ENCODE measurements at places on chromosomes 12 and 14.

DNA sequence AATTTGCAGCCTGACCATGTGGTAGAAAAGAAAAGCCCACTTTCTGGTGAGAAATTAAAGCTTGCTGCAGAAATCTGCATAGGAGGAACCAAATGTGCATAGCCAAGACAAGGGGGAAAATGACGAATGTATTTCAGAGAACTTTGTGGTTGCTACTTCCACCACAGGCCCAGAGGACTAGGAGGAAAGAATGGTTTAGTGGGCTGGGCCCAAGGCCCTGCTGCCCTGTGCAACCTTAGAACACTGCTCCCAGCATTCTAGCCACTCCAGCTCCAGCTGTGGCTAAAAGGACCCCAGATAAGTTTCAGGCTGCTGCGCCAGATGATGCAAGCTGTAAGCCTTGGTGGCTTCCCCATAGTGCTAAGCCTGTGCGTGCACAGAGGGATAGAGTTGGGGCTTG lies 764.3 kb downstream of the SLC6A15 start:
- DNase-seq: no peak

DNA sequence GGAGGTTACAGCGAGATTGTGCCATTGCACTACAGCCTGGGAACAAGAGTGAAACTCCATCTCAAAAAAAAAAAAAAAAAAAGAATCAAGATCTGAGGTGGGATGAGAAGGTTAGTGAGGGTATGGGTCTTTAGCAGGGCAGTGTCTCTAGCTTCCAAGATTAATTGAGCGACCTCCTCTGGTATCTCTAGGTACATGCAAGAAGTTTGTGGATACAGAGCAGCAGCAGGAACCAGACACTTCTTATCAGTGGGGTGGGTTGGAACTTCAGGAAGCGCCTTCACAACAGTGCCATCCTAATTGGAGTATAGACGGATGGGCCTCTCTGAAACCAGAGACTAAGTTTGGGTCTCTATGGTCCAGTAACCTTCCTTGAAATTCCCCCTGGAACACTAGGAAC lies 51.9 kb upstream of the CISTR start:
- DNase-seq: no peak

DNA sequence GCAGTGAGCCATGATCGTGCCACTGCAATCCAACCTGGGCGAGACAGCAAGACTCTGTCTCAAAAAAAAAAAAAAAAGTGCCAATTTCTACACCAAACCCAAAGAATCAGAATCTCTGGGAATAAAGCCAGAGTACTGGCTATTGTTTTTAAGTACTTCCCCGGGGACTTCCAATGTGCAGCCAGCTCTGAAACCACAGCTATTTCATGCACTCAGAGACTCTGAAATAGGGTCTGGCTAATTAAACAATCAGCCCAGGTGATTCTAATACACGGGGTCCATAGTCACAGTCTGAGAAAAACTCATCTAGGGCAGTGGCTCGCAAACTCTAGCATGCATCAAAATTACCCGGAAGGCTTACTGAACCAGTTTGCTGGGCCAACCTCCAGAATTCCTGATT lies 56.3 kb downstream of the SIX6 start:
- no peak for DNase-seq

GRCh38 chr12:116142936-116143898 lies 134.3 kb downstream of the MED13L start:
- peak; percentile 68 for DNase-seq

GRCh38 chr14:65281991-65282895 lies 130.3 kb upstream of the FUT8 start:
- no peak for DNase-seq

DNA sequence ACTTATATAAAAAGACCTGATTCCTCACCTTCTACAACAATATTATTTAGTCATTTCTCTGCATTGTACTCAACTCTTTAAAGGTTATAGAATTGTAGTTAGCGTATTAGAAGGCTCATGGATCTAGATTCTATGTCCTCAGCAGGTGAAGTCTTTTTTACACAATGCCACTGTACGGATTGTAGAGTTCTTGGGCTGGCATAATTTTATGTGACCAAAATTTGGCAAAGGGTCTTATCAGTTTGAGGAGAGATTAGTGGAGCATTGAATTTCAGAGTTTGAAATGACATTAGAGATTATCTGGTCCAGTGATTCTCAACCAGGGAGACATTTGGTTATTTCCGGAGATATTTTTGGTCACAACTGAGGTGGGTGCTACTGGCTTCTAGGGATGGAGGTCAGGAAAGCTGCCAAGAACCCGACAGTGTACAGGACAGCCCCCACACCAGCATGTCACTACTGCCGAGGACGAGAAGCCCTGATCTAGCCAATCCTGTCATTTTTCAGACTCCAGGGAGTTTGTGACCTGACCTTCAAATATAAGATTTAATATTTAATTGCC lies 63.9 kb downstream of the BICD1 start:
- DNase-seq: no peak

DNA sequence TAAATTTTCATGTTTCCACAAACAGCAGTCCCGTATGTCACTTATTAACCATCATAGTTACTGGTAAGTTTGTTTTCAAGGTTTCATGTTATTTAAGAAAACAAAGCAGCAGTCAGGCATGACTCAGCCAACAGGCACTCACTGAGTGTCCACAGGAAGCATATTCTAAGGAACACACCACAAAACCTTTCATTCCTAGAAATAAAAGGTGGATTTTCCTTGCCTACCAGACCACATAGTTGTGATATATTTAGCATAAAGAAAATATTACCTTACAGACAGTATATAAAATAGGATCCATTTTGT lies 143.3 kb upstream of the AVPR1A start:
- DNase-seq: no peak

DNA sequence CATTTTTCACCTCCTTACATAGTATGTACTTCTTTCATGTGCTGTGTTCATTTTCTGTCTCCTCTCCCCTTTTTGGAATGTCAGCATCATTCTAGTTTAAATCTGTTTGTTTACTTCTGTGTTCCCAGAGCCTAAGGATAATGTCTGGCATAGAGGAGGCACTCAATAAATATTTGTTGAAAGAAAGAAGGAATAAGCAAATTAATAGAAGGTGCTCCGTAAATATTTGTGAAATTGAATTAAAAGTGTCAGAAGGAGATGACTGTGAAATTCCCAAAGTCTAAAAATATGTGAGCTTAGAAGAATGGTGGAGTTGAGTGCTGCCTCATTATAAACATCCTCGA lies 3.3 kb upstream of the CDKN1B start:
- no peak for DNase-seq

DNA sequence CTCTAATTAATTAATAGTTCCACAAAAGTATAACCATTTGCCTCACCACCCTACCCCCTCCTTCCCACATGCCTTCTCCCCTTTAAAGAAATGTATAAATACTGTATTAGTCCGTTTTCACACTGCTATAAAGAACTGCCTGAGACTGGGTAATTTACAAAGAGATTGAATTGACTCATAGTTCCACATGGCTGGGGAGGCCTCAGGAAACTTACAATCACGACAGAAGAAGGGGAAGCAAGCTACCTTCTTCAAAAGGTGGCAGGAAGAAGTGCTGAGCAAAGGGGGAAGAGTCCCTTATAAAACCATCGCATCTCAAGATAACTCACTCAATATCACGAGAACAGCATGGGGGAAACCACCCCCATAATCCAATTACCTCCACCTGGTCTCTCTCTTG lies 8.2 kb upstream of the RESF1 start:
- no peak for DNase-seq

DNA sequence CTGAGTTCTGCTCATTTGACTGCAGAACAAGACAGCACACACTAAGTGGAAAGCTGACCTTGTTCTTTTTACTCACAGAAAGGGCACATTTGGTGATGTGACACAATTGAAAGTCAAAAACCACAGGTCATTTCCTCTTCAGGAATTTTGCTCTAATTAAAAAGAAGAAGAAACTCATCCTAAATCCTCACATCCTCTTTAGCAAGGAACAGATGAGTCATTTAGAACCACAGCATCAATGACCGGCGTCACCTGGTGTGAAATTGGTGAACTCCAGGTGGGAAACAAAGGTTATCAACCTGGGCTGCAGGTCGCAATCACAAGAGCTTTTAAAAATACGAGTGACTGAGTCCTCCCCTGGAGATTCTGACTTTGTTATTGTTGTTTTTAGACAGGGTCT lies 2.9 kb upstream of the RNU6-8 start:
- DNase-seq: no peak

DNA sequence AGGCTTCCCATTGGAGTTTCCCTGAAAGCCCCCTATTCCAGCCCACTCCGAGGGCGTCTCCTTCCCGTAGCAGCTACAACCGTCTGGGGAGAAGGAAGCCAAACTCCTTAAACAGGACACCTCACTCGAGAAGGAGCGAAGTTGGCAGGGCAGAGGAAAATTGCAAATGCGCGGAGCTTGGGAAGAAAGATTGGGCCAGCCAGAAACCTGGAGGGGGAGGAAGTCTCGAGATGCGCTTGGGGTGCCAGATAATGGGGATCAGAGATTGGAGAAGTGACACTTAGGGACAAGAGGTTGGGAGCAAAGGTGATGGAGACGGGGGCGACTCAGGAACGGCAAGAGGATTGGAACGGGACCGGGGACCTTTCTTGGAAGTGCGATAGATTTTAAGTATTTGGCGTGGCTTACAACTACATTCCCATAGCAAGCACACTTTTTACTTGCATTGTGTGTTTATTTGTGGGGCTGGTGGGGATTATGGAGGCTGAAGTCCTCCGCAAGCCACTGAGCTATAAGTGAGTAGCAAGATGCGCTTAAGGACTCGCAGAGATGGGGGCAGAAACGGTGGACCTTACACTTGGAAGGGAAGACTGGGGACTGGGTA lies 926 bp downstream of the HRK start:
- no peak for DNase-seq

DNA sequence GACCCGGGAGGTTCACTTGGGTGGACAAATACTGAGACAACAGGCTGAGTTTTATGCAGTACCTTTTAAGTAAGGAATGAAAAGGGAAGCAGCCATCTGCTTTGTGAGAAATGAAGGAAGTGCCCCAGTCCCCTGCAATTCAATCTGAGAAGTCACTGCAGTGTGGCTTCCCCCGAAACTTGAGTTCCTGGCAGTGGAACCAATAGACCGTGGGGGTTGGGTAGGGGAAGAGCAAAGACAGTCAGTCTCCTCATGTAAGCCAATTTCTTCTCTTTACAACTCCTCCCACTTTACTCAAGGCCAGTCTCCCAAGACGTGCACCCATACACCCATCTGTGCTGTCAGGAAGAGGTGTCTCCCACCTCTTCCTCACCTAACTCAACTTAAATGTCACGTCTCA lies 206.5 kb downstream of the BCAT1 start:
- DNase-seq: peak; percentile 80

DNA sequence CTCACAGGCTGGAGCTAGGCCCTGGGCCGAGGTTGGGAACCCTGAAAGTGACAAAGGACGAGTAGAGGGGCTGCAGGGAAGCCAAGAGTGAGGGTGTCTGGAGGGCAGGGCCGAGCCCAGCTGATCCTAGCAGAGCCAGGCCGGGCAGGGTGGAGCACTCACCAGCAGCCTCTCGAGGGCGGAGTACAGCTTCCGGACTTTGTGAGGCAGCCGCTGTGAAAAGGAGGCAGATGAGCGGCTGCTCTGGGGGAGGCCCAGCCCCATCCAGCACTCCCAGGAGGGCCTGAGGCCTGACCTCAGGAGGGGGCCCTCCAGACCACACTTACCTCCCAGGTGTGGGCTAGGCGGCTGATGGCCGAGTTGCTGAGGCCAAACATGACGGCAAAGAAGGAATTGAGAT lies 14.7 kb upstream of the ENDOU start:
- DNase-seq: no peak

DNA sequence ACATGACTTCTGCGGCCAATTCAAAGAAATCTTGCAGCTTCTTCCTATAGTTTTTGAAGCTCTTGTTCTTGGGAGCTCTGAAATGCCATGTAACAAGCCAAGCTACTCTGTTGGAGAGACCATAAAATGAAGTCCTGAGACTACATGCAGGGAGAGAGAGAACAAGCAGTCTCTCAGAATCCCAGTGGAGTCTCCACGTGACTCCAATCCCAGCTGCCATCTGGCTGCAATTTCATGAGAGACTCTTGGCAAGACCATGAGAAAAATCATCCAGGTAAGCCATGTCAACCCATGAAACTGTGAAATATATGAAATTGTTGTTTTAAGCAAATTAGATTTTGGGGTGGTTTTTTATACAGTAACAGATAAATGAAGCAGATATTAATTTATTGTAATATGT lies 54.4 kb downstream of the KLRG1 start:
- DNase-seq: no peak

Data from activated CD4-positive, alpha-beta T cell treated with anti-CD3 and anti-CD28 coated beads, Interleukin-2, Interleukin-4, amounts not matched to agents 100 ng/mL and 50 ng/mL, durations not matched to agents 16 hours and 8 hours (primary cell).